ENCODE measurements at places on chromosomes 7 and 10.

- DNase-seq: no peak
Observed at GRCh38 chr10:8913720-8914119, 859.2 kb downstream of the GATA3 start.

- peak; percentile 81 for DNase-seq
Observed at GRCh38 chr10:99620711-99621453, 643 bp upstream of the SLC25A28 start.

GRCh38 chr10:130709415-130709814, 573.2 kb downstream of the GLRX3 start:
- DNase-seq: no peak

DNA sequence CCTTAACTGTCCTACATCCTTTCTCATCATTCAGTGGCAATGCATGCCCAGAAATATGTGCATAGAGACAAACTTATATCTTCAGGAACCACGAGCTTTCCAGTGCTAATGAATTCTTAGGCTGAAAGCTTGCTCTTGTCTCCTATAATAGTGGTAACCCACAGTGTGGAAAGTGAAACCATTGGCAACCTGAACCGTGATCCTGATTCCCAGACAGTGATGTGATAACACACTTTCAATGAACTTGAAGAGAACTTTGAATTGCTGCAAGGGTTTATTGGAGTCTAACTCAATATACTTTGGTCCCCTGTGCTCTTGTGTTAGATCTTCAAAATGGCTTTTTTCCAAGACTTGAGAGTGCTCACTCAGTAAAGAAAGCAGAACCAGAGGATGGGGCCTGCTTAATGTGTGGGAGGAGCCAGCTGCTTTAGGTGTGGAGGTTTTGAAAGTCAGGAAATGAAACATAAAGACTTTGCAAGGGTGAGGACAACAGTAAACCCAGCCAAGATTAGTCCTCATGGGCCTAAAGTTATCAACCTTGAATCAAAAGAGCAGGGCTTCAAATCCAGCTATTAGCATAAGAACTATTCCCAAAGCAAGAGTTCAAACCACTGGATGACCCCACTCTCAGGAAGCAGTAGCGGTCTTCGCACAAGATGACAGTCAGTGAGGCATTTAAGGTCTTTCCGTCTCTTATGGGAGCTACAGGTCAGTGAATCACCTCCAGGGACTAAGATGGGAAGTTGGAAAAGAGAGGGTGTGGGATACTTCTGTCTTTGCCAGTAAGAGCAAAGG, 332.4 kb upstream of the NRP1 start:
- peak; percentile 36 for DNase-seq

DNA sequence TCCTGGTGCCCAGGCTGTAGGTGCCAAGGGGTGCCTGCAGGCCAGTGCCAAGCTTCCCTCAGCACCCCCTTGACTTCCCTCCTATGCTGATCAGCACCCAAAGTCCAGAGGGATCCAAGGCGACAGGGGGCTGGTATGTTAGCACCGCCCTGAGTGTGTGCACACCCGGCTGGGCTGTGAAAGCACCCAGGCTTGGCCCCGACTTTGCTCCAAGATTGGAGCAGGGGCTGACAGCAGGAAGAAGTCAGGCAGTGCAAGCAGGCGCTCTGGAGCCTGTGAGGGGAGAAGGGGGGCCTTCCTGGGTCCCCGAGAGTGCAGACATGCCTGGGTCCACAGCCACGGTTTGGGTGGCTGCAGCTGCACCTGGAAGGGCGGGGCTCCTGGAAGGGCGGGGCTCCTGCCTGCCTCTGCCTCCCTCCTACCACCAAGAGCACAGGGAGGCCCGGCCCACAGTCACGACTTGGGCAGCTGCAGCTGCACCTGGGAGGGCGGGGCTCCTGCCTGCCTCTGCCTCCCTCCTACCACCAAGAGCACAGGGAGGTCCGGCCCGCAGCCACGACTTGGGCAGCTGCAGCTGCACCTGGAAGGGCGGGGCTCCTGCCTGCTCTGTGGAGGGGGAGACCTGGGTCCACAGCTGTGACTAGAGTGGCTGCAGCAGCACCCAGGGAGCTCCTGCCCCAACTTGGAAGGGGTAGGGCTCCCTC, 30.2 kb upstream of the ZMYND11 start:
- no peak for DNase-seq

- no peak for DNase-seq
Observed at GRCh38 chr7:32298408-32299132, 191.6 kb downstream of the LSM5 start.

All from AML-193 (cell line).